ENCODE measurements at places on chromosomes 7 and 10. TPM values are rescaled to one million over a fixed set of nuclear protein-coding genes. Genes with fewer than 3 reads are reported as not detected.

Gene MYPN
- total RNA-seq, result not detected

Gene CACNB2
- not detected for total RNA-seq

Gene ASAH2B
- total RNA-seq, result 7.0 TPM

Gene GRID2IP
- 0.21 TPM for total RNA-seq

Gene OR6B1
- not detected for total RNA-seq

Gene MUC3A
- total RNA-seq, result not detected

Gene RASSF4
- 0.60 TPM for total RNA-seq

Gene TRPV5
- not detected for total RNA-seq

Gene STRIP2
- 3.8 TPM for total RNA-seq

Gene ADAMTS14
- not detected for total RNA-seq

Gene NRF1
- 5.9 TPM for total RNA-seq

Gene NKX2-3
- not detected for total RNA-seq

Gene CLEC5A
- total RNA-seq, result not detected

Gene ZCWPW1
- 2.5 TPM for total RNA-seq

Gene TACR2
- 0.28 TPM for total RNA-seq

Gene GPR37
- 1.6 TPM for total RNA-seq

Gene PON1
- not detected for total RNA-seq

Gene GPNMB
- 0.98 TPM for total RNA-seq

Gene LEP
- 0.28 TPM for total RNA-seq

Gene NEUROG3
- not detected for total RNA-seq

Gene TEX36
- not detected for total RNA-seq

Gene RNF148
- total RNA-seq, result not detected

Gene TRIL
- 0.37 TPM for total RNA-seq

Gene PANK1
- total RNA-seq, result 5.9 TPM

Gene PARP12
- 15.5 TPM for total RNA-seq

Gene PAX4
- not detected for total RNA-seq

Gene FXYD4
- not detected for total RNA-seq

Gene TAS2R41
- total RNA-seq, result not detected

Gene TMEM273
- total RNA-seq, result not detected

Gene MBL2
- total RNA-seq, result not detected

Gene NEURL1
- 0.35 TPM for total RNA-seq

Gene KCNH2
- total RNA-seq, result not detected

Gene AKR1C8
- not detected for total RNA-seq

Gene RTKN2
- total RNA-seq, result 0.74 TPM

Gene PRSS1
- total RNA-seq, result not detected

Gene KDM7A
- total RNA-seq, result 7.3 TPM

Gene SPAM1
- not detected for total RNA-seq

Data from airway epithelial cell (primary cell).